ENCODE measurements at places on chromosomes 4 and X.

- no peak for DNase-seq
Observed at GRCh38 chr4:110483516-110483915, 7.6 kb downstream of the ENPEP start.

GRCh38 chr4:119300101-119300978 lies 21.6 kb downstream of the FABP2 start:
- peak; percentile 92 for DNase-seq

DNA sequence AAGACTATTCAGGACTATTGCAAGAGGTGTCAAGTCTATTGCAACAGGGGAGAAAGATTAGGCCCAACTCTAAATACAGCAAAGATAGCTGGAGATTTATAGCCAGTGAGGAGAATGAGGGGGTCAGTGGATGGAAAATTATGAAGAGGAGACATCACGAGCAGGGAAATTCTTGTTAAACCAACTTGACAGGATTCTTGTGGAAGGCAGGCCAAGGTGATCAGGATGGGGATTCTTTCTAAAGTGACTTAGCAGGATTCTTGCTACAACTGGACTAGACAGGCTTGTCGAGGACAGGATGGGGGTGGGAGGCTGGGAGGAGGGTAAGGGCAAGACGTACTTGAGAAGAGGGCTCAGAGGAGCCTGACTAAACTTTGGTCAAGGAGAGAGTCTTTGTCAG lies 89.0 kb downstream of the PHEX start:
- DNase-seq: no peak

GRCh38 chrX:10618961-10619360 lies 1.4 kb downstream of the MID1 start:
- no peak for DNase-seq

DNA sequence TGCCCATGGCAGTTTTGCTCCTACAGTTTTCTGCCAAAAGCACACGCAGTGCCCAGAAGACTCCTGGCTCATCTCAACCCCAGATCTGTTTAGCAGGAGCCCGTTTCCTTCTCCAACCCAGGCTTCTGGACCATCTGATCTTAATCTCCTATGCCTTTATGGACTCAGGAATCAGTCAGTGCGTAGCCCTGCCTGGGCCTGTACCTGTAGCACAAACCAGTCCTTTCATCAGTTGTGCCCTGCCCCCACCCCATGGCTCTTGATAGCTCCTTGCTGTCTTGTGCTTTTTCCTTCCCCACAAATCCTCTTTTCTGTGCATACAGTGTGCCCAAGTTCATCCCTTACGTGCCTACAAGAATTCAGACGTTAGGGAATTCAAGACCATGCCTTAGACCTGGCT lies 1.5 kb downstream of the ZNF718 start:
- DNase-seq: no peak

- DNase-seq: no peak
Observed at GRCh38 chr4:129364747-129365452, 268.9 kb downstream of the C4orf33 start.

Data from mesothelial cell of epicardium (in vitro differentiated cells).